Central memory CD4-positive, alpha-beta T cell (primary cell): ENCODE measurements at places on chromosomes 1 and 21.
A peak's percentile ranks its signal among the peaks of the same experiment; 100 is the strongest.

DNA sequence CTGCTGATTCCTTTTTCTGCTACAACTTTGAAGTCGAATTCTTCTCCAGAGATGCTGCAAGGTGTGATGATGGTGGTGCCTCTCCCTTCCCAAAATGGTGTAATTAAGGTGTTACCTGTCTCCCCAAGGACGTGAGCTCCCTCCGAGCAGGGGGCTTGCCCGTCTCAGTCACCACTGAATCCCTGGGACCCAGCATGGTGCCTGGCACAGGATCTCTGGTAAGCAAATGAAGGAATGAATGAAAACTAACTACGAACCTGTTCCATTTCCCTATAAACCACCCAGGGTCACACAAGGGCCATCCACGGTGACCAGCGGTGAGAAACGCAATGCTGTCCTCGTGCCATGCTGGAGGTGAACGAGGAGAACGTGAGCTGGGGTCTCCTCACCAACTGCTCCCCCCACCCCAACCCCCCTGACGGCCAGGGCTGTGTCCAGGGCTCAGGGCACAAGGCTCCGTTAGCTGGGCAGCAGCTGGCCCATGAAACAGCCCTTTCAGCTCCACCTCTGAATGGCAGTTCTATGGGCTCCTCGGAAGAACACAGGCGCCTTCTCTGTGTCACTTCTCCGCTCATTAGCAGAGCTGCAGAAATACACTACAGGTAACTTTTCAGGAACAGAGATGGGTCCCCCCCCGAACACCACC, 2.2 kb upstream of the MATN1 start:
- DNase-seq = no peak

DNA sequence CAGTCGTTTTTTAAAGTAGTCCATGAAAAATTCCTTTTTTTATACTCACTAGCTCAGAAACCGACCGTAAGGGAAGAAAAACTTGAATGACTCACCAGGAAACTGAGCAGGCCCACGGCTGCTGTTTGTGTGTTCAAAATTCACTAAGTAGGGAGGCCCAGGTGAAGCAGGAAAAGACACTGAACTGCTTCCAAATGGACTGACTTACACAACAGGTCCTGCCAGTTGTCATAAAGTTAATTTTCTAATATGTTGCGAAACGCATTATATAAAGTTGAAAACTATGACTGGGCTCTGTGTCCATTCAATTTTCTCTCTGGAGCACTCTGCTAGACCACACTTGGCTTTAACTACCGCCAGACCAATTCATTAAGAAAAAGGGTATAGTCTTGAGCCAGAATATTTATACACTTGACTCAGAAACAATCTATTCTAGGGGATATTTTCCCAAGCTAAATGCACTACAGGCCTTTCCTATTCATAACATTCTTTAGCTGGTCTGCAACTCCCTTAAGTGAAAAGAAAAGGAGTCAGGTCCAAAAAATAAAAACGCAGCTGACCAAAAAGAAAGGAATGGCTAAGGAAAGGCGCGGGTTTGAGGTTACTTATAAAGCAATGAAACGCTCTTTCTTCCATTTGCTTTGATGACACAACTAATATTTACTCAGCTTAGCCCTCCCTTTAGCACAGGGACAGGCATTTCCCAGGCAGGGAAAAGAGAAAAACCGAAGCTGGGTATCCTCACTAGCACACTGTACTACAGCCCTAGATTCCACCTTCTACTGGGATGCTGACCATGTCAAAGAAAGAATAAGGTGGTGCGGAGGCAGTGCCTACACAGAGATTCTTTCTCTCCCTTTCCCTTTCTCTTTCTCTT, 306.3 kb upstream of the ESRRG start:
- DNase-seq = no peak

GRCh38 chr1:31216016-31216415, 23.7 kb downstream of the NKAIN1 start:
- no peak for DNase-seq

- DNase-seq = no peak
Observed at GRCh38 chr1:59013928-59014279, 230.1 kb upstream of the JUN start.

- peak; percentile 38 for DNase-seq
Observed at GRCh38 chr1:169928438-169929209, 34.9 kb upstream of the SCYL3 start.
